ENCODE measurements at places on chromosomes 7 and 10.

DNA sequence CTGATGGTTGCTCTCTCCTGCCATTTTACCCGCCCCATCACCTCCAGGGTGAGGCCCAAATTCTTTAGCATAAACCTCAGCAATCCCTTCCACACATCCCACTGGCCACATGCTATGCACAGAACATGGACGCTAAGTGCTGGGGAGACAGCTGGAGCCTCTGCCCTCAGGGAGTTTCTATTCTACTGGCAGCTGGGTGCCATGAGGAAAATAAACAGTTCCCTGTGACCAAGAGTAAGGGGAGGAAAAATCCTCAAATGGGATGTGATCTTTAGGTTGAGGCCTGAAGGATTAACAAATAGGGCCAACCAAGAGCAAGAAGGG, 1.2 kb downstream of the PARP12 start:
- no peak for DNase-seq

DNA sequence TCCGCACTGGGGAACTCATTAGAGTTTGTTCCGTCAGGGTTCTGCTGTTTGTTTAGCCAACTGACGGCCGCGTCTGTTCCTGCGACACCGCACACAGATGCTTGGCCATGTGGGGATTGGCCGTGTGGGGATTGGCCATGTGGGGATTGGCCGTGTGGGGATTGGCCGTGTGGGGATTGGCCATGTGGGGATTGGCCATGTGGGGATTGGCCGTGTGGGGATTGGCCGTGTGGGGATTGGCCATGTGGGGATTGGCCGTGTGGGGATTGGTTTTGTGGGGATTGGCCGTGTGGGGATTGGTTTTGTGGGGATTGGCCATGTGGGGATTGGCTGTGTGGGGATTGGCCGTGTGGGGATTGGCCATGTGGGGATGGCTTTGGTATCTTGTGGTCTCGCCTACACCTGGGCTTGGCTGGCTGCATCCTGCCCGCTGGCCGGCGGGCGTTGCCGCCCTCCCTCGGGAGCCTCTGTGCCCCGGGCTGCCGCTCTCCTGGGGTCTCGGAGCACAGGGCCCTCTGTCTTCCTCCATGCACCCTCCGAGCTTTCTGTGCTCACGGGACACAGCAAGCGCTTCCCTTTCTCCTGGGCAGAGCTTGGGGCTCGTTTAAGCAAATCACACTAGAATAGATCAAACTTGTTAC, 62.5 kb downstream of the NKX6-2 start:
- no peak for DNase-seq

GRCh38 chr7:151249732-151250072, 1.2 kb upstream of the SMARCD3 start:
- DNase-seq = no peak

GRCh38 chr10:126111516-126111915, 215.2 kb downstream of the FANK1 start:
- DNase-seq = no peak

DNA sequence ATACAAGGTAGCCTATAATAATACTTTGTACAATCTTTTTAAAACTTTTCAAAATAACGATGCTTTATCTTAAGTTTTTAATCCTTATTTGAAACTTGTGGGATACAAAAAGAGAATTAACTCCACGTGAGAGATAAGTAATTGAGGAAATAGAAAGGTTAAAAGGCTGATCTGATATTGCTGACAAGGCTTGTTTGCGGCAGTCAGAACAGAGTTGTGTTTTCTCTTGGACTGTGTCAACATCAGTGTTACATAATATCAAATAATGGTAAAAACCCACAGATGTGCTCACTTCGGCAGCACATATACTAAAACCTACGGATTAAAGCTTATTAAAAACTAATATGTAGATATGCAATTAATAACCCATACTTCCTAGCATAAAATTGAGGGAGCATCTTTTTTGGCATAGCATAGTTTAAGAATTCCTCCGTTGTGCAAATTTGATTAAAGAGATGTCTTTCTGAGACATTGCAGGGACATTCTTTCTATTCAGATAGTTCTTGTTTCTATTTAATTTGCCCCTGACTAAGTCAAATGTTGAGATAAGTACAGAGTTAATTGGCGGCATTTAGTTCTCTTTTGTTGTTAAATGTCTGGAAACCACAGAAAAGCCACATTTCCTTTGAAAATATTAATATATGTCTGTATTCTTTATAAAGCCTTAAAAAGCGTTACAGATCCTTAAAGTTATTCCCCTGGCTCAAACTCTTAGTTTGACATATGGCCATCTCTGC, 63.3 kb downstream of the FAM185A start:
- DNase-seq = no peak

GRCh38 chr7:122602800-122603199, 96.1 kb downstream of the RNF133 start:
- DNase-seq = no peak

DNA sequence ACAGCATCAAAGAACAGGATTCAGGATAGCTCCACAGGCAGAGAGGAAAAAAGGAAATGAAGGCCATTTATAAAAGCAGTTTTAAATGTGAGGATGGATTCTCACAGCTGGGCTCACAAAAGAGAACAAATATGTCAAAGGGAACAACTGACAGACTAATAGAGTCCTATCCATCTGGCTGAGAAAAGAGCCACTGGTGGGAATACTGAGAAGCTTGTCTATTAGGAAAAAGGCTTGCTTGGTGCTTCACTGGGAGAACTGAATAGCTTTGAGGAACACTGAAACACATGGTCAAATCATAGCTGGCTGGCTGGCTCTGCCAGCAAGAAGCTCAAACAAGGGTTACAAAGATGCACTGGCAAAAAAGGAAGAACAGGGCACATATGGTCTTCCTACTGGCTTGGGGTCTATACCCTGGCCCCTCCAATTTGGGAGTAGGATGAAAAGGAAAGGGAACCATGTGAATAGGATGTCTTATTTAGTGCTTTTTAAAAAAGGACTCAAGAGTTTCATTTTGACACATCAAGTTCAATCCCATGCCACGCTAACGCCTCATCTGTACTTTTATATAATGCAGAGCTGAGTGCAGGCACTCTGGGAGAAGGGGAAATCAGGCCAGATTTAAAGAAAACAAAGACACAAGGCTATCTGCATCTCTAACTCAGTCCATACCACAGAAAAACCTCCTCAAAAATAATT, 44.8 kb upstream of the KCNIP2 start:
- no peak for DNase-seq

GRCh38 chr10:105681051-105681450, 1040.0 kb downstream of the SORCS3 start:
- no peak for DNase-seq

DNA sequence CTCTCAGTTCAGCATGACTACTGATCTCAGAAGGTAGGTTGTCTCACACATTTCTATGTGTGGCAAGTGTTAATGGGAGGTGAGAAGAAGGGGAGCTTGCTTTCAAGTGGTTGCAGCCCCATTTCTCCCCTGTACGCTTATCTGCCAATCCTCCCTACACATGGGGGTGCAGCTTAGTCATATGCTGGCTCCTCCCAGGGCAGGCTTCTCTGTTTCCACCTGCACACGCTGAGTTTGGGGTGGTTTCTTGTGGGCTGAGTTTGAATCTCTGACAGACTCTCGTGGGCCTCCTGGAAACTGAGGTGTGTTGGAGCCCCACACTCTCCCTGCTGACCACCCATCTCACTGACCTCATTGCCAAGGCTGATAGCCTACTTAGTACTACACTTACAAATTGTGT, 435.8 kb upstream of the MTPN start:
- DNase-seq = no peak

DNA sequence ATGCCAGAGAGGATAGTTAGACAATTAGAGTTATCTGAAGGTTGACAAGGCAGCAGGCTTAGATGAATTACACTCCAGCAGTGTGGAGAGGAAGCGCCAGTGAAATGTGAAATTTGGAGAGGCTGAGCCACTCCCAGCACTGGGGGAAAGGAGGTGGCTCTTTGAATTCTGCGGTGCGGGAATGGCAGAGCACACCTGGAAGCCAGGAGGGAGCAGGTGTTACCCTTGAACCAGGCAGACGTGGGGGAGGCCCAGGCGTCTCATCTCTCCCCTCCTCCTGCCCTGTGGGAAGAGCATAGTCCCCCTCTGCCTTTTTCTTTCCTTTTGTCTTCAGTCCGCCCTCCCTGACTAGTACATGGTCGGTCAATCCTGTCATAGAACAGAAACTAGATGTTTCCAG, 203.1 kb downstream of the DPP6 start:
- DNase-seq = no peak

GRCh38 chr10:46236941-46237681, 49.7 kb upstream of the ANTXRL start:
- no peak for DNase-seq

DNA sequence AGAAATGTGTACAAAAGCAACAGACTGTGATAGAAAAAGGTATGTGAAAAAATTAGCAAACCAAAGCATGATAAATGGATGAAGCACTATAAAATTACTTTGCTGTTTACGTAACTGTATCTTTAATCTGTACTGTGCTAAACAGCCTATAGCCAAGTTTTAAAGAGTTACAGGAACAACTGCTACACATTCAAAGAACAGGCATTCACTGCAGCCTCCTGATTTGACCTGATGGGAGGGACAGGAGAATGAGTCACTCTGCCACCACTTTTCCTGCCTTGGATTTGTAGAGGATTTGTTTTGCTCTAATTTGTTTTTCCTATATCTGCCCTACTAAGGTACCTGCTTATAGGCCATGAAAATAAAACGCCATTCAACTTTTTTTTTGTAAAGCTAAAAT, 116.1 kb downstream of the FANK1 start:
- DNase-seq = no peak

GRCh38 chr7:116999311-116999710, 46.0 kb downstream of the ST7 start:
- DNase-seq = no peak

DNA sequence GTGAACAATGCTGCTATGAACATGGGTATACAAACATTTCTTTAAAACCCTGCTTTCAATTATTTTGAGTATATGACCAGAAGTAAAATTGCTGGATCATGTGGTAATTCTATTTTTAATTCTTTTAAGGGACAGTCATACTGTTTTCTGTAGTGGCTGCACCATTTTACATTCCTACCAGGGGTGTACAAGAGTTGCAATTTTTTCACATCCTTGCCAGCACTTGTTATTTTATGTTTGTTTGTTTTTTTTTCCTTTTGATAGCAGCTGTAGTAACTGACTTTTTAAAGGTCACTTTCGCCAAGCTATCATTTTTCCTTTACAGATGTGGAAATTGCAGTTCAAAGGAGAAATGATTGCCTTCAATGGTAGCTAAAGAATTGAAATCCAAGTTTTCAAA, 99.5 kb downstream of the GPR85 start:
- DNase-seq = no peak

DNA sequence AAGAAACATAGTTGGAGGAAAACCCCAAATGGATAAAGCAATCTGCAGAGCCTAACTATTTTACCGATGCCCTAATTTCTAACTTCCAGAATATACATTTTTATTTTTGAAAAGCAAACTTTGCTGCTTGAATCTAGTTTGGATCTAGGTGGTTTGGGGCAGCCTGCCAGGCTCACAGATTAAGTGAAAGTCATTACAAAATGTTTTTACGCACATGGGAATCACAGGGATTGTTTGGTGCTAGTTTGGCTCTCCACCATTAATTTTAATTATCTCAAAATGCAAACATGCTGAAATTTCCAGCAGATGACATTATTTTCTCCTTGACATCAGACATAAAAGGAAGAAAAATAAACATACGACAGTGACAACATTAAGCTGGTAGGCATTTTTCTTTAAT, 166.7 kb upstream of the INHBA start:
- no peak for DNase-seq

DNA sequence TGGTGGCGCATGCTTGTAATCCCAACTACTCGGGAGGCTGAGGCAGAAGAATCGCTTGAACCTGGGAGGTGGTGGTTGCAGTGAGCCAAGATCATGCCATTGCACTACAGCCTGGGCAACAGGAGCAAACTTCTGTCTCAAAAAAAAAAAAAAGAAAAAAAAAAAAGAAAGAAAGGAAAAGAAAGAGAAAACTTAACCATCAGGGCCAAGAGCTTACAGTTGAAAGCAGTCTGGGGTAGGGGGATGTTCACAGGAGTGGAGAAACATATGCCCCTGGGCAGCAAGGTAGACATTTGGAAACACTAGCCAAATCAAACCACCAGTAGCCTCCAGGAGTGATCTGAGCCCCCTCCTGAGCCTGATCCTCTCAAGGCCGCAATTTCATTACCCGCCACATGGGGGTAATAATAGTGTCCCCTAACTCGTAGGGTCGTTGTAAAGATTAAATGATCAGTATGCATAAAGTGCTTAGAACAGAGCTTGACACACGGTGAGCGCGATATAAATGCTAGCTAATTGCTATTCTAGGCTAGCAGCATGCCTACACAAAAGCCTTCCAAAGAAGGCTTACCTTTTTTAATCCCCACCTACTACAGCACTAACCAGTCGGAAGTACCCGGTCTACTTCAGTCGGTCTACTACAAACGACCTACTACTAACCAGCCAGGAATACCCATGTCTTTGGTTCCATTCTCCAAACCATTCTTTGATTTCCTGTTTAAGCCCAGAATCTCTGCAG, 274.3 kb upstream of the NEBL start:
- DNase-seq = no peak

DNA sequence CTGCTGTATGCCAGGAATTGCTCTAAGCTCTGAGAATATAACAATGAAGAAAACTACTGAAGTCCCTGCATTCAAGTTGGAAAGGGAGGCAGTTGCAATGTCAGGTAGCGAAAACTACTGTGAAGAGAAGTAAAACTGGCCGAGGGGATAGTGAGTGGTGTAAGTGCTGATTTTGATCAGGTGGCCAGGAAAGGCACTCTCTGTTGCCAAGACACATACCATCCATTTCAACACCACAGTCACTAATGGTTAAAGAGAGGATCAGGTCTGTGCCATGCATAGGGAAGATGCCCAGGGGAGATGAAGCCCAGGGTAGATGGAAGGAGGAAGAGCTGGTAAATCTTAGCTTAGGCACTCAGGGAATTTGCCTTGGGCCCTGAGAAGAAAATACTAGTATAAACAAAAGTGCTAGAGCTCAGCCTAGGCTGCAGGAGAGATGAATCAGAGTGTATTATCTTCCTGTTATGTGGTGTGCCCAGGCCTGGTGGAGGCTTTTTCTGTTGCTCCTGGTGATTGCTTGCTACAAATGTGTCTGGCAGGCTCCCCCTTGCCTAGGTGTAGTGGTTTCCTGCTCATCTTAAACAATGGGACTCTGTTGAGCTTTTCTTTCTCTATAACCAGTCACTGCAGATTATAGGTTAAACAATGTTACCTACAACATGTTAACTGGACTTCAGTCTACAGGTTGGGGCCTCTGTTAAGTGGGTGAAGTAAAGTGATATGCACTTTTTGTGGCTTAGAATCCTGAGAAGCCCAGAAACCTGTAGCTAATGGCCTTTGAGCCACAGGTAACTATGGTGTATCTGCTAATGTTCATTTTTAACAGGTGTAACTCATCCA, 125.5 kb downstream of the LRRC4 start:
- DNase-seq = no peak
